ENCODE measurements at places on chromosomes 4 and X.

DNA sequence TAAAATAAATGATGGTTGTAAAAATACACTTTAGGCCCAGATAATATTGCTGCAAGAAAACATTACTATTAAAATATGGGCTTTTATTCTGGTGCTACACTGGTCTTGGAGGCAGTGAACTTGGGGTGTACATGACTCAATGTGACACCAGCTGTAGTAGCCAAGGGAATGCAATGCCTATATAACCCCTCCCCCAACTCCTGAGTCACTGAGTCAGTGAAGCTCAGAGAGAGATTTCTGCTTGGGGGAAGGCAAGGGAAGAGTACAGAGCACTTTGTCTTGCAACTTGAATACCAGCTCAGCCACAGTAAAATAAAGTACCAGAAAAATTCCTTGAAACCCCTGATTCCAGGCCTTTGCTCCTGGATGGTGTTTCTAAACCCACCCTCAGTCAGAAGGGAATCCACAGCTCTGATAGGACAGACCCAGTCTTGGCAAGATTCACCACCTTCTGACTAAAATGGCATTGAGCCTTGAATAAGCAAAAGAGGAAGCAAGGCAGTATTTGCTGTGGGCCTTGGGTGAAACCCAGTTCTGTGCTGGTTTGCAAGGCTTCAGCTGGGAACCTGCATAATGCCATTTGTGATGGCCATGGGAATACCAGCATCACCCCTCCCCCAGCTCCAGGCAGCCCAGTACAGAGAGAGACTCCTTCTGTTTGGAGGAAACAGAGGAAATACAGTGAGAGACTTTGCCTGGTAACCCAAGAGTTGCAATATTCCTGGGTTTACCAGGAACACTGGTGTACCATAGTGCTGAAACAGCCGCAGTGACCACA is 209.9 kb downstream of the IQCM start:
- no peak for DNase-seq

- DNase-seq = no peak
Observed at GRCh38 chr4:102598762-102599374, 97.7 kb downstream of the NFKB1 start.

DNA sequence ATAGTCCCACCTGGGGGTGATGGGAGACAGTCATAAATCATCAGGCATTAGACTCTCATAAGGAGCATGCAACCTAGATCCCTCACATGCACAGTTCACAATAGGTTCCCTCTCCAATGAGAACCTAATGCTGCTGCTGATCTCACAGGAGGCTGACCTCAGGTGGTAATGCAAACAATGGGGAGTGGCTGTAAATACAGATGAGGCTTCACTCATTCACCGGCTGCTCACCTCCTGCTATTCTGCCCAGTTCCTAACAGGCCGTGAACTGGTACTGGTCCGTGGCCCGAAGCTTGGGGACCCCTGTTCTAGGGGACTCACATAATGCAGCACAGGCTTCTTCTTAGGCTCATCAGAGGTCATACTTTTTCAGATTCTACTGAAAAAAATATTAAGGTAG is 625.9 kb upstream of the AGA start:
- DNase-seq = no peak

- no peak for DNase-seq
Observed at GRCh38 chrX:41932885-41933284, 9.5 kb upstream of the CASK start.

DNA sequence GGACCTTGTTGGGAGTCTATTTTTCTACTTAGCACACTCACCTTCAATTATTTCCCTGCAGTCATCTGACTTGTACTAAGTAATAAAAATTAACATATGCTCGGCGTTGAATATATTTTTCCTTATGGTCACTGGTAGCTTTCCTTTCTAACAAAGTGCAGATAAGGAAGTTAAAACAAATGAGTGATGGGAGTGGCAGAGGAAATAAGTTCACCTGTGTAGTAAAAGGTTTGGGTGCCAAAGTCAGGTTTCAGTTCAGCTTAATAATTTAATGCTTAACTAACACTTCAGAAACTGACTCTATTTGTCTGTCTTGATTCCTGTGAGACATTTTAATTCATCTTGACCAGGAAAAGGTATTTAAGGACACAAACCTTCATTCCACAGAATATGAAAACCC is 184.4 kb downstream of the PCDH7 start:
- no peak for DNase-seq

DNA sequence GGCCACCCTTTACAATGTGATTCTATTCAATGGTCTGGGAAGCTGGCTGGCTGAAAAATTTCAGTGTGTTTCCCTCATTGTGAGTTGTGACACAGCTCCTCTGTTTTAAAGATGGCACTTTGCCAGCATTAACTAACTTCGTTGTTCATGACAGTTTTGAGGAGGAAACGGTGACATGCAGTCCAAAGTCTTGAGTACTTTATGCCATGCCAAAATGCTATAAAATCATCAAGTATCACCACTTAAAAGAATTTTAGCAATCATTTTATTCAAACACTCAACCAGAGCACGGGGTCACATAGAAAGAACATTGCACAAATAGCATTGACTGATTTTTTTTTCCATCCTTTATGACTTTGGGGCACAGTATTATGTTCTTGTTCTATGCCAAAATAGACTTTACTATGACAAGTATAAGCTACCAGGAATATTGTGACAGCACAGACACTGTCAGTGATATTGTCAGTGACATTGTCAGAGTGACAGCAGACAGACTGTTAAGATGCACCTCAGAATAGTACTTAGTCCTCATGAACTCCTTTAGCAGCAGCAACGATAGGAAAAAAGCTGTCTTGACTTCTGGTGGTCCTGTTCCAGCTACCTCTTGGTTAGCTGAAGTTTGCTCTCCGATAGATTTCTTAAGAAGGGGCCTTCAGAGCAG is 46.7 kb downstream of the CXCL13 start:
- DNase-seq = no peak

DNA sequence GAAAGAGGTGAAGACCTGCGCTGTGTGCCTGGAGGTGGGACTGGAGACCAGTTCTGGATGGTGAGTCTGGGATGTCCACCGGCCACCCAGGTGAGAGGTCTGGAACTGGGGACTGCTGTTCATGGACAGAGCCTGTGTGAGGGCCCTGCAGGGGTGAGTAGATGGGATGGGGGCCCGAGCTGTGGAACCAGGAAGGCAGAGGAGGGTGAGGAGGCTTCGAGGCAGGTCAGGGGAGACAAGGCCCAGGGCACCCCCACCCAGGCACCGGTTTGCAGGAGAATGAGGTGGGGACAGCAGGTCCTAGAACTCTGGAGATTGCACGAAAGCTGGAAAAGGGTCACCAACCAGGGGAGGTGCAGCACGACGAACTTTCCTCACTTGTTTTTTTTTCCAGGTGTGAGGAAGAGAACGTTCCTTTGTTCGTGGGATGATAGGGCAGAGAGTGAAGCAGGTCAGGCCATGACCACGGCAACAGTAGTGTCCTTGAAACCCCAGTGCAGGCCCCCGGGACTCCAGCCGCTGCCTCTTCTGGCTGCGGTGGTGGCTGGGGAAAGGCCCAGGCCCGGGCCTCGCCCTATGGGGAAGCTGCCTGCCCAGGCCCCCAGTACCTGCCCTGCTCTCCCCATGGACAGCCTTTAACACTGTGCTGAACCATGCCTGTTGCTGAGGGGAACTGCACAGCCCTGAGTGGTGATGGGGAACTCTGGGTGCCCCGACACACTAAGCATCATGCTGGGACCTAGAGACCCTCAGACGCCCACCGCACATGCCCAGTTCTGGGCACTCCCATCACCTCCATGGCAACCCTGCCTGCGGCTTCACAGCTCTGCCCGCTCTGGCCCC is 22.9 kb downstream of the TNIP2 start:
- peak; percentile 28 for DNase-seq

GRCh38 chrX:21375708-21376009 is 1.4 kb downstream of the CNKSR2 start:
- DNase-seq = no peak

DNA sequence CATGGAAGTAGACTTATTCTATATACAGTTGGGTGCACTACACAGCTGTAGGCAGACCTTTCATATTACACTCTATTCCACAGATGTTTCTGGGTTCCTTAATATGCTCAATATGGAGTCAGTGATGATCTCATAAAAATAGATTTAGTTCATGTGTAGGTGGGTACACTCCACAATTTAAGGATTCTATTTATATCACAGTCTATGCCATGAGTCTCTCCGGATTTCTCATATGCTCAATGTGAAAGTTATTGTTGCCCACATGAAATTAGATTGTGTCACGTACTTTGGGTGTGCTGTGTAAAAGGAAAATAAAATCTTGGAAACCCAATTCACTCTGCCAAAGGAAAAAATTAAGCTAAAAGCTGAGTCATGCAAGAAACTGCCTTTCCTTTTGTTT is 32.5 kb upstream of the TASL start:
- no peak for DNase-seq

DNA sequence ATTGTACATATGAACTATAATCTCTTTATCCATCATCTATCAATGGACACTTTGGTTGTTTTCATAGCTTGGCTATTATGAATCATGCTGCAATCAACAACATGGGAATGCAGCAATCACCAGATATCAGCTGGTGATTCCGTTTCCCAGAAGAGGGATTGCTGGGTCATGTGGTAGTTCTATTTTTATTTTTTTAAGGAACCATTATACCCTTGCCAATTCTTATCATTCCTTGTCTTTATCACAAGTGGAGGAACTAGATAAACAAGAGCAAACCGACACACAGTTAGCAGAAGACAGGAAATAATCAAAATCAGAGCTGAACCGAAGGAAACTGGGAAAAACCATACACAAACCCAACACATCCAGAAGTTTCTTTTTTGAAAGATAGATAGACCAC is 14.5 kb upstream of the LNX1 start:
- no peak for DNase-seq

DNA sequence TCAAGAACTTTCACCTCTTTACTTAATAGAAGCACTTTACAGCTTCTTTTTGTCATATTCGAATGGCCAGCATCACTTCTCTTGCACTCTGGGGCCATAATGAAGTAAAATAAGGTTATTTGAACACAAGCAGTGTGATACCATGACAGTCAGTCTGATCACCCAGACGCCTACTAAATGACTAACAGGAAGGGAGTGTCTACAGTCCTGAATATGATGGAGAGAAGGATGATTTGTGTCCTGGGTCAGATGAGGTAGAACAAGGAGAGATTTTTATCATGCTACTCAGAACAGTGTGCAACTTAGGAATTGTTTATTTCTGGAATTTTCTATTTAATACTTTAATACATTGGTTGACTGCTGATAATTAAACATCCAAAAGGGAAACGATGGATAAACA is 284.2 kb upstream of the F9 start:
- DNase-seq = no peak

DNA sequence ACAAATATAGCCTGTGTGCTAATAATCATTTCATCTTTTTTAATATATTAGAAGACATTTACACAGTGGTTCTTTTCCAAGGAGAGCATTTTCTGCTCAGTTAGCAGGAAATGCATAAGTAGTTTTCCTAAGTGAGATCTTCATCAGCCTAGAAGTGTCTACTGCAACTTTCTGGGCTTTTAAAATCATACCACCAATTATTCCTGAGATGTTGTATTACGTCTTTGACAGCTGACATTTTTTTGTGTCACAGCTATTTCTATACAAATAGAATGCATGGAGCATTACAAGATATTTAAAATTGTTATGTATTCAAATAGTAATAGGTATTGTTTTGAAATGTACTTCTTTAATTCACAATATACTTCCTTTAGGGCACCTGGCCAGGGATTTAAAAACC is 158.0 kb downstream of the GRID2 start:
- DNase-seq = no peak

- no peak for DNase-seq
Observed at GRCh38 chrX:106378616-106379015, 210.5 kb downstream of the PWWP3B start.

- no peak for DNase-seq
Observed at GRCh38 chr4:138320831-138321230, 78.7 kb upstream of the SLC7A11 start.

DNA sequence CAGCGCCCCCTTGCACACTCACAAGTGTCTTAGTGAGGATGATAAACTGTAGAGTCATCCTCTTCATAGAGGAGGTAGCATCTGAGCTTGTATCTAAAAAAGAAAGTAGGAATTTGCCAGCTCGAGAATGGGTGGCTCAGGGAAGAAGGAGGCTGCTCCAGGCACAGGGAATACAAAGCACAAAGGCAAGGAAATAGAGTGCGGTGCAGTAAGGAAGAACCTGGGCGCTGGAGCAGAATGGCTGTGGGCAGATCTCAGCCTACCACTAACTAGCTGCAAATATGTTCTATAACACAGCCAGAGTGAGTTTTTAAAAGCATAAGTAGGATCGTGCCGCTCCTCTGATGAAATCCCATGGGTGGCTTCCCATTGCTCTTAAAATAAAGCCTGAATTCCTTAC is 61.6 kb upstream of the MAPK10 start:
- no peak for DNase-seq

- DNase-seq = no peak
Observed at GRCh38 chr4:81260443-81261101, 45.5 kb upstream of the PRKG2 start.

- DNase-seq = no peak
Observed at GRCh38 chrX:134735015-134735414, 76.7 kb upstream of the PLAC1 start.

DNA sequence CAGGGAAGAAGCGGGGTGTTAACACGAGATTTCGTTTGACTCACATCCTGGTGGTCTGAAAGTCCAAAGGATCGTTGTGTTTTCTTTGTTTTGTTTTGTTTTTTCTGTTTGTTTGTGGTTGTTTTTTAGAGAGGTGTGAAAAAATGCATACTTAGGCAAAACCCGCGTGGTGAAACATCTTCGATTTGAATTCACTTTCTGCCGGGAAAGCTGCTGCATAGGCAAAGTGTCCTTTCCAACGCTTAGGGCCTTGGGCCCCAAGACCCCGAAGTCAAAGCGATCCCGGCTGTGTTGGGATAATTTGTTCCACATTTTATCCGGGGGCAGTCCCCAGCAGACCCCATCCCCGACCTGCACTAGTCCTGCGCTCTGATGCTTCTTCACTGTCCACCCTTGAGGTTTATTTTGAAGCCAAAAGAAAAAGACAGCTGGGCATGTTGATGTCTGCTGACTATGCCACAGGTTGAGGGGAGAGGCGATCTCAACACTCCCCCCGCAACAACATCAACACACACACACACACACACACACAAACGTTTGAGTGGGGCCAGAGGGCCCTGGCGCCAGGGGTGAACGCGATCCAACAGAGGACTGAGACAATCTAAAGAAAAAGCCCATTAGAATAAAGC is 2.0 kb downstream of the MSX1 start:
- DNase-seq = no peak

GRCh38 chrX:38513112-38513742 is 48.1 kb upstream of the TSPAN7 start:
- no peak for DNase-seq

Measured in right forelimb (tissue), 1 donor.